ENCODE measurements at places on chromosomes 4 and X.
A peak's percentile ranks its signal among the peaks of the same experiment; 100 is the strongest.

- DNase-seq = no peak
Observed at GRCh38 chr4:150436598-150437370, 145.2 kb upstream of the MAB21L2 start.

- no peak for DNase-seq
Observed at GRCh38 chrX:48945517-48946348, 11.7 kb downstream of the OTUD5 start.

GRCh38 chr4:103756741-103757140 is 37.0 kb upstream of the TACR3 start:
- no peak for DNase-seq

- DNase-seq = no peak
Observed at GRCh38 chr4:185134307-185134869, 8.7 kb upstream of the SLC25A4 start.

- no peak for DNase-seq
Observed at GRCh38 chrX:102711872-102712215, 404 bp upstream of the GPRASP2 start.

GRCh38 chr4:39996811-39997210 is 19.1 kb upstream of the PDS5A start:
- DNase-seq = no peak

DNA sequence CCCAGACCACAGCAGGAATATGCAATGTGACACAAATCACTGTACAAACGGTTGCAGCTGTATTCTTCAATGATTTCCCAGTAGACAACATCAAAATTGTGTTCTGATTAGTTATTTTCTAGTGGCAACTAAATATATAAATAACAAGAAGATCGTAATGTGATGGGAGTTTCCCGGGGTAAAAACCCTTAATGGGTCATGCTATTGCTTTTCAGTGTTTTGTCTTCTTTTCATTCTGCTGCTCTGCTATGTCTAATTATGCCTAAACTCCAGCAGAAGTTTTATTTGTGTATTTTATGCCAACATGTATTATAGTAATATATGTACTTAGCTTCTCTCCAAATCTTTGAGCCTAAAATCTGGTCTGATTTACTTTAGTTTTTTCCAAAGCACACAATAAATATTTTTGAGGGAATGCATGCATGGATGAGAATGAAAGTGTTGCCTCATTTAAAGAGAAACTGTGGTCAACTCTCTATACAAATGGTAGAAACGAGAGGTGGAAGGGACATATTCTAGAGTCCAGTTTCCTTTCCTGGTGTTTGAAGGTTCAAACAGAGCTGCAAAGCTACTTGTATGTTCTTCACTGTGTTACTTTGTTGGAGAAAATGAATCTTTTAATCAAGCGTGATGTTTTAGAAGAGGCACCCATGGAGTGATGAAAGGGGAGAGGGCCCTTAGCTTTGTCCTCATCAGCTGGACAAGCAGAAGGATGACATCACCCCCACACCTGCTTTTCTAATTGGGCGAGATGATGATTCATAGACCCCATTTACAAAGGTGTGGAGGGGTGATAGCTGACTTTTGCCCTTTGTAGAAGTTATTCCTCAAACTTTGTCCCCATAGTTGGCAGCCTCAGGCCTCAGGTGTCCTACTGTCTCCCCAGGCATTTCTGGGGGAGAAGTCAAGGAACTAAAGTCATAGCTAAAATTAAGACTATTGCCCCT is 129.7 kb downstream of the FRAS1 start:
- DNase-seq = no peak

DNA sequence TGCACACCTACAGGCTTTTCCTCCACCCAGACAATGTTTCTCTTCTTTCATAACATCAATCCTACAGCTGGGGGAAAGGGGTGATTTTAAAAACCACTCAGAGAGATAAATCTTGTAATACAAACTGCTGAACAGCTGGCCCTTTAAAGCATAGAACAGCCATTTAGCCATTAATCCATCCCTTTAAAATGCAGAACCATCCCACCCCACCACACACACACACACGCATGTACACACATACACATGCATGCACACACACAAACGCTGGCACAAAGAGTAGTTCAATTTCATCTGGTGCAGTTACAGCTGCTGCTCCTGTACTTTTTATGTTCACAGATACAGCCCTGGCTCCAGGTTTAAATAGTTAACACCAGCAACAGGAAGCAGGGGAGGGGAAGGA is 426.1 kb downstream of the MID1IP1 start:
- DNase-seq = no peak

DNA sequence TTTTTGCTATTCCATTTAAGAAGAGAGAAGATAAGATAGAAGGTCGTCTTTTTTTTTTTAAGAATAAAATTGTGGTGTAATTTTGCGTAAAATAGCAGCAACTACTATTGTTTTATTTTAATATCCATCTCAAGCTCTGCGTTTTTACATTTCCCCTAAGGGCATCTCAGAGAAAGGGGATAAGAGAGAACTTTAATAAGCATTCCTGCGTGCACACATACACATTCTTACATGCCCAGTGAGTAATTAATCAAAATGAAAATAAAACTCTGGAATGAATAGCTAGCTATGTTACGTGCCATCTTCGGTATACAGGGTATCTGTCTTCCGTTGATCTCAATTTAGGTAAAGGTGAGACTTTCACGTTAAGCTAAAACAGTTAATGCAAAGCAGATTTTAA is 200.3 kb upstream of the TENM3 start:
- DNase-seq = no peak

DNA sequence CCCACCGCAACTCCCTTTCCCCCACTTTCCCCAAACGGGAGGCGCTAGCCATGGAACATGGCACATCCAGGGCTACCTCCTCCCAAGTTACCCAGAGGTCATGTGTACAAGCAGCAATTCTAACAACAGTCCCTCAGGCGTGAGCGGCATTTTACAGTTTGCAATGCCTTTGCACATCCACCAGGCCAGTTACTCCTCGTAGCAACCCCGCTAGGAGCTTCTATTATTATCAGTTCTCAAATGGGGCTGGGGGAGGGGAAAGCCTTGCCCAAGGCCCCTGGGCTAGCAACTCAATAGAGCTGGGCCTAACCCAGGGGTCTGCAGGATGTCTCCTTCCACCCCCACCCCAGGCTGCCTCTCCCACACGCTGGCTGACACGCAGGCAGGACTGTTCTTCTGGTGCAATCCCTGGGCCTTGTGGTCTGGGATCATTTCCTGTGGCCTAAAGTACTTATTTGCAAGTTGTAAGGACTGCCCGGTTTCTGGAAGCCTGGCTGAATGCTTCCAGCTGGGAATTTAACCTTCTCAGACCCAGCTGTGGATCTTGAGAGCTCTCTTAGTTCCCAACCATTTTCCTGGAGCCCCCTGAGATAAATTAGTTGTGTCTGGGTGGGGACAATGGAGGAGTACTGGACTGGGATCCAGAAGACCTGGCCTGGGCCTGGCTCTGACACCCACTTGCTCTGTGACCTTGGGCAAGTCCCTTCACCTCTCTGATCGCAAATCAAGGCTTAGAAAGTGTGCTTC is 27.7 kb downstream of the PJA1 start:
- peak; percentile 68 for DNase-seq

GRCh38 chr4:40149960-40150385 is 46.9 kb upstream of the RHOH start:
- DNase-seq = no peak

DNA sequence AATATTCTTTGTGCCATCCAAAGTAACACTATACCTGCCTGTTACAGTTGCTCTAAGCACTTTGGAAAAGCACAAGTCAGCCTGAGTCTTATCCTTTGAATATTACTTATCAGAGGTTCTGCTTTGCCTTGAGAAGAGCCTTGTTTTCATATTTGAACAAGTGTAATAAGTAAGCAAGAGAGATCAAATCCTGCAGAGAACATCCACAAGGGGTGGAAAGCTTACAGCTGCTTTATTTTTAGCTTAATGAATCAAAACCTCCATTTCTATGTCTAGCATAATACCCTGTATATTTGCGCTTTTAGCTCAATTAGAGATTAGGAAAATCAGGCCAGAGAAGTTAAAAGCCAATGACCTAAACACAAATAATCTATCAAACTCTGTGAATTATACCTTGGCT is 139.8 kb downstream of the CDS1 start:
- DNase-seq = no peak
